ENCODE measurements at places on chromosomes 5 and 9. TPM values are rescaled to one million over a fixed set of nuclear protein-coding genes. Genes with fewer than 3 reads are reported as not detected.
A peak's percentile ranks its signal among the peaks of the same experiment; 100 is the strongest.

SLC9A3 gene
- total RNA-seq = 0.69 TPM

SPATA31C1 gene
- total RNA-seq = not detected

SOWAHA gene
- total RNA-seq = not detected

LCN1 gene
- total RNA-seq = 2.4 TPM

BARHL1 gene
- not detected for total RNA-seq

DNA sequence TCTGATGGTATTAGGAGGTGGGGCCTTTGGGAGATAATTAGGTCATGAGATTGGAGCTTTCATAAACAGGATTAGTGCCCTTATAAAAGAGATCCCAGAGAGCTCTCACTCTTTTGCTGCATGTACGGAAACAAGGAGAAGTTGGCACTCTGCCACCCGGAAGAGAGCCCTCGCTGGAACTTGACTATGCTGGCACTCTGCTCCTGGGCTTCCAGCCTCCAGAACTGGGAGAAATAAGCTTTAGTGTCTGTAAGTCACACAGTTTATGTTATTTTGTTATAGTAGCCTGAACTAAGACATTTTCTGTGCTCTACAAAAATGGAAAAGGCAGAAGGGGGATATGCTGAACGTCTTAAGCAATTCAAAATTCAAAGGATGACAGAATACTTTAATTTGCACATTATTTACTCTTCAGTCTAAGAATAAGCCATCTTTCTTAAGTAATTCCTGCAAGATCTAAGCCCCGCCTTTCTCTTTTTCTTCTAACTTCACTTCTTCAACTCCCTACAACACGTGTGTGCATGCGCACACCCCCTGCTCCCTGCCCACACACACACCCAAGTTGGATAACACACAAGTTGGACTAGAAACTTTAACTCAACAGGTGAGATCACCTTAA lies 17.3 kb downstream of the NFIB start:
- DNase-seq = peak; percentile 79

- DNase-seq = peak; percentile 92
Observed at GRCh38 chr9:133163504-133164172, at the start of gene GBGT1. Gene GBGT1, minus strand, starts transcription at chr9:133163914. Its CDS starts 1,502 bp downstream, at chr9:133162412.

GRCh38 chr9:33623658-33624586 lies 99.9 kb downstream of the ANKRD18B start:
- no peak for DNase-seq

DNA sequence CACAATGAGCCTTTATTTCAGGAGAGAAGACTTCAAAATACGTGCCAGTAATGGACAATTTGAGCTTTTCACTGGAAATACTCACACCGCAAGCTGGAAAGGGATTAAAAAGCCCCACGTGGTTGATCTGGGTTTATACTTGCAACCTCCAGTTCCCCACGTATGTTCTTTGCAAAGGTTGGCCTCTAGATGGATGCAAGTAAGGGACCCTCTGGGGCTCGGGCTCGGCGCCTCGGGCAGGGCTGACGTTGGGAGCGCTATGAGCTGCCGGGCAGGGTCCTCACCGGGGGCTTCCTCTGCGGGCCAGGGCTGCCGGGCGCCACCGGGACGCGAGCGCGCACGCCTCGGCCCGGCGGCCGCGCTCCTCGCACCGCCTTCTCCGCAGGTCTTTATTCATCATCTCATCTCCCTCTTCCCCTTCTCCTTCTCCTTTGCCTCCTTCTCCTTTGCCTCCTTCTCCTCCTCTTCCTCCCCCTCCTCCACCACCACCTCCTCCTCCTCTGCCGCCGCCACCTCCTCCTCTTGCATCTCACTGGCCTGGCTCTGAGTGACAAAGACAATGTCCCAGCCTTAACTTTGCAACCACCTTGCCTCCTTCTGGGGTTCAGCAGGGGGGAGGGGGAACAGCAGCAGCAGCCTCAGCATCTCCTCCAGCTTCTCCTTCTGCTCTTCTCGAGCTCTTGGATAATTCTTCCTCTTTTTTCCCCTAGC lies 701 bp upstream of the ZNF462 start:
- DNase-seq = peak; percentile 79

DNA sequence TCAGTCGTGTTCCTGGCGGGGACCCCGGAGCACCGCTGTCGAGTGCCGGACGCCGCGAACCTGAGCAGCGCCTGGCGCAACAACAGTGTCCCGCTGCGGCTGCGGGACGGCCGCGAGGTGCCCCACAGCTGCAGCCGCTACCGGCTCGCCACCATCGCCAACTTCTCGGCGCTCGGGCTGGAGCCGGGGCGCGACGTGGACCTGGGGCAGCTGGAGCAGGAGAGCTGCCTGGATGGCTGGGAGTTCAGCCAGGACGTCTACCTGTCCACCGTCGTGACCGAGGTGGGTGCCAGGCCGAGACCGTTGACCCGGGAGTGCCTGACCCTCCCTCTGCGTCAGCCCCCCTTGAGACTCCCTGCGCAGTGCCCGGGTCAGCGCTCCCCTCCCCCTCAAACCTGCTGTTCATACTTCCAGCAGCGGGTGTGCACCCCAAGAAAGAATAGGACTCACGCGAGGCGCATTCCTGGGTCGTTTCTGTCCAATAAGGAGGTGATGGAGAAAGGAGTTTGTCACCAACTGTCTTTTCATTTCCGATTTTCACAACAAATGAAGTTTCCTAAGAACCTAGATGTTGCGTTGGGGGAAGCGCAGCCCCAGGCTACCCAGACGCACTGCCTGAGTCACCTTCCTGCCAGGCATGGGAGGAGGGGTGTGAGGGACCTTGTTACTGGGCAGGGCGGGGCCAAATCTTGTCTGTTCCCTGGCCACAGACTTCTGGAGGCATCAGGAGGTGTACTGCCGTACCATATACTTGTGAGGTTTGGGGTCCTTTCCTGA lies 722 bp downstream of the SLC22A4 start:
- peak; percentile 94 for DNase-seq

- no peak for DNase-seq
Observed at GRCh38 chr5:124865066-124865465, 118.6 kb upstream of the ZNF608 start.

- no peak for DNase-seq
Observed at GRCh38 chr9:112755016-112755427, 4.5 kb downstream of the SNX30 start.

DNA sequence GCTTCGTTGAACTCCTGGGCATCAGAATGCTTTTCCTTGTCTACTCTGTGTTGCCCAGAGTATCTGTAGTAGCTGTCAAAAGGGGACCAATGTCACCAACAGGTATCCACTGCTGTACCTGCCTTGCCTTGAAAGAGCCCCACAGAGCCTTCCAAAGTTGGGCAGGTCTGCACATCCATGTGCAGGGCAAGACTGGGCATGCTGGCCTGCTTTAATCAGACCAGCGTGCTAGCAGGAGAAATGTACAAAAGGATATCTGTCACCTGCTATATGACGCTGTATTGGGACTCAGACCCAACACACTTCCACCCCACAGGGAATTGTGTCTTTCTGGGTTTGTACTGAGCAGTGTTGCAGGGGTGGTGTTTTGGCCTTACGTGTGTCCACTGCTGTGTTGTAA lies 11.9 kb downstream of the DELE1 start:
- DNase-seq = no peak

DNA sequence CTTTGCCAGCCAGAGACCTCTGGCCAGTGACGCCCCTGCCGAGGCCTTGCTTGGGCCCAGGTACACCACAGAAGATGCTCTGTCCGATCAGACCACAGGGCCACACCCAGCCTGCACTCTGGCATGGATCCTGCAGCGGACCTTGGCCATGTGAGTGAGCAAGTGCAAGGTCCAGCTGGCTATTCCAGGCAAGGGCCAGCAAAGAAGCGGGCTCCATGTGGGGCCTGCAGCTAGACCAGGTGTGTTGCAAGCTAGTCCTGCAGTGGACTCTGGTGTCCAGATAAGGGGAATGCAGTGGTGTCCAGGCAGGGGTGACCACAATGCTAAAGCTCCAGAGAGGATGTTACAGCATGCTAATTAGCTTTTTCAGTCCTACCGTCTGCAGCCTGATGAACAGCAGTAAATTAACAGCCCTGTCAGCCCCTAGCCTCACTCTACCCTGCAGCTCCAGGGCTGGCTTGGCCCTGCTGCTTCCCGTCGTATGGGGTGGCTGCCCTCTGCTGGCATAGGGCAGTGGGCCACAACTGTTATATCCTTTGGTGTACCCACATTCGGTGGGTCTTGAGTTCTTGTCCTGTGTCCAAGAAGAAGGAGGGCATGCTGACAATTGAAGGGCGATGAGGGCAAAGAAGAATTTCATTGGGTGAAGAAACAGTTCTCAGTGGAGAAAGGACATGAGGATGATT lies 284.5 kb upstream of the POU5F2 start:
- no peak for DNase-seq

DNA sequence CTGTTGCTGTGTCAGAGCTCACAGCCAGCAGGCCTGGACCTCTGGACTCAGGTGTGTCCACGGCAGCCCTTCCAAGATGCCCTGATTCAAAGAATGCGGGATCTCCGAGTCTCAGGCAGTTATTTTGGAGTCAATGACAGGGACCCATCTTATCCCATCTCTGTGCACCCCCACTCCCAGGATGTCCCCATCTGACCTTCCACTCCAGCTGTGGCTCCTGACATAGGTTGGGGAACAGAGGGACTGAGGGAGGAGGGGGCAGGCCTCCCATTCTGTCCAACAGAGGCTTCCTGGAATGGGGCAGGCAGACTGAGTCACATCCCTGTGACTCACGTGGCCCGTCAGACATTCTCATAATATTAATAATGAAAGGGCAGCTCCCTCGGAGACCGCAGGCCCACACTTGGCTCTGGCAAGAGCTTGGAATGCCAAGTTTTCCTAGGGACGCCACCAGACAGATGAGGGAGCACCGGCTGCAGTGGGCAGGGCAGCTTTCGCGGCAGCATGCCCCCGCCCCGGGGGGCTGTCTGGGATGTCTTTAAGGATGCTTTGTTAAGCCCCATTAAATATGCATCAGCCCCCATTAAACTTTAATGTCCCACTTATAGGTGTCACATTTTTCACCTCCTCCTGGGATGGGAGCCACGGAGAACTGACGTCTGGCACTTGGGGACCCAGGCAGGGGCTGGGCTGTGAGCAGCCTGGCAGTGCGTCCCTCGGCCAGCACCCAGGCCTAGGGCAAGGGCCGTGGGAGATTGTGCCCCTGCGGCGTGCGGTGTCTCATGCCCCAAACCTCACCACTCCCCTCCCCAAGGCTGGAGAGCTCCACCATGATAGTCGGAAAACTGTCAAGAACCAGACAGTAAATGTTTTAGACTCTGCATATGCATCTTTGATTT lies 23.6 kb upstream of the FIBCD1 start:
- DNase-seq = peak; percentile 93

GRCh38 chr9:80465556-80465955 lies 893.8 kb downstream of the TLE4 start:
- DNase-seq = no peak

GRCh38 chr9:86668488-86668887 lies 278.8 kb downstream of the GAS1 start:
- DNase-seq = no peak

GRCh38 chr5:83538786-83539462 lies 67.4 kb downstream of the VCAN start:
- no peak for DNase-seq

- DNase-seq = no peak
Observed at GRCh38 chr9:134284273-134284672, 42.0 kb upstream of the RXRA start.

DNA sequence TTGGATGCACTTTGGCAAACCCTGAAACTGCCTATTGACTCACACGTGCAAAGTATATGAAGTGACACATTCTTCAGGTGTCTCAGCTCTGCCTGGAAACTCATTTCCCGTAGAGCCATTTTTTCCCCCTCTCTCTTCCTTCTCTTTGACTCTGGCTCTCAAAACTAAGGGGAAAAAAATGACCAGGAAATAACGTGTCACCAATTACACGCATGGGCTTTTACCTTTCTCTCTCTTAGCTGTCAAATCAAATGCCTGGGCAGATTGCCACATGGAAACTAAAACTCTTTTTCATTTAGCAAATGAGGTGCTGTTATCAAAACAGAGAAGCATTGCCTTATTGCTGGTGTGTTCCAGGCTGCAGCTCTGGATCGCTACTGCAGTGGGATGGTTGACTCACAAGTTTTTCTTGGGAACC lies 18.3 kb upstream of the IFNK start:
- no peak for DNase-seq

DNA sequence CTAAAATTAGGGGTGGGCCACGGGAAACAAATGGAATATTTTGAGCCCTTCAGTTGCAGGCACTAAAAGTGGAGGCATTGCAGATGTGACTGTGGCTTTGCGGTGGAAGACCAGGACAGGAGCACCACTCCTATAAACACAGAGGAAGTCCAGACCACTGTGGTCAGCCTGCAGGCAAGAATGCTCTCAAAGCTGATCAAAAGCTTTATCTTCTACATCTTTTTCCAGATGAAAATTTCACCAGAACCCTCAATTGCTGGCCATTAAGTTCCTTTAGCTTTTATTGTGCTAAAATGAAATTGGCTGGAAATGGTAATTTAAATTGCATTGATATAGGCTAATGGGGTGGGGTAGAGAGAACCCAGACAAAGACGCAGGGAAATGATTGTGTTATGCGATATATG lies 208.8 kb downstream of the ERCC6L2 start:
- no peak for DNase-seq

- no peak for DNase-seq
Observed at GRCh38 chr5:162323466-162323865, 255.9 kb downstream of the GABRG2 start.

DNA sequence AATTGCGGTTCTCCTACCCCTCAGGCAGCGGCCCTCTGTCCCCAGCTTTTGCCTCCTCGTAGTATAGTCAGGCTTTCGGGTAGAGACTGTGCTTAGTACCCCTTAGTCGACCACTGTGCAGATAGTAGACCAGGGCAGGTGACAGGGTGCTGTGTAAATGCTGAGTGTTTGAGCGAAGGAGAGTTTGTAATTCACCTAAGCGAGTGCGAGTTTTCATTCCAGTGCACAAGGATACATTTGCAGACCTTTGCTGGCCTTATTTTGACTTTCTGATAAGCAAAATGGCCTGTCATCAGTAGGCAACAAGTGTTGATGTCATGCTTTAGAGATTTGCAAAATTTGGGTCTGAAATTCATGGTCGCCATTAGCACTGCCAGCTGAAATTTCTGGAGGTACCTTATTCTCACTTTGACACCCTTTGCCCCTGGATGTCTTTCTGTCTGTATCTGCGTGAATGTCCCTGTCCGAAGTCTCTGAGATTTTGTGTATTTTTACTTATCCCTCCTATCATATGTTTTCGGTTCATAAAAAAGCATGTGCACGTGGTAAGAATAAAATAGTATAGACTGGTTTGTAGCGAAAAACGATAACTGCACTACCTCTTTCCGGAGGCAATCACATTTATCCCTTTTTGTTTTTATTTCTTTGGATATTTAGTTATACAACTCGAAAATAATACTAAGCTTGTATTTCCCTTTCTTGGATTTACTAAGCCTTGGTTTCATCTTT lies 1.9 kb downstream of the LMNB1 start:
- DNase-seq = no peak

Measured in posterior vena cava (tissue), 2 donors.